ENCODE measurements at places on chromosomes 3 and 15. TPM values are rescaled to one million over a fixed set of nuclear protein-coding genes. Genes with fewer than 3 reads are reported as not detected.

The ARNT2 gene
- 0.45 TPM for total RNA-seq

The ASB14 gene
- total RNA-seq, result not detected

- DNase-seq, result no peak
Observed at GRCh38 chr15:70048578-70049514, 48.9 kb downstream of the TLE3 start.

DNA sequence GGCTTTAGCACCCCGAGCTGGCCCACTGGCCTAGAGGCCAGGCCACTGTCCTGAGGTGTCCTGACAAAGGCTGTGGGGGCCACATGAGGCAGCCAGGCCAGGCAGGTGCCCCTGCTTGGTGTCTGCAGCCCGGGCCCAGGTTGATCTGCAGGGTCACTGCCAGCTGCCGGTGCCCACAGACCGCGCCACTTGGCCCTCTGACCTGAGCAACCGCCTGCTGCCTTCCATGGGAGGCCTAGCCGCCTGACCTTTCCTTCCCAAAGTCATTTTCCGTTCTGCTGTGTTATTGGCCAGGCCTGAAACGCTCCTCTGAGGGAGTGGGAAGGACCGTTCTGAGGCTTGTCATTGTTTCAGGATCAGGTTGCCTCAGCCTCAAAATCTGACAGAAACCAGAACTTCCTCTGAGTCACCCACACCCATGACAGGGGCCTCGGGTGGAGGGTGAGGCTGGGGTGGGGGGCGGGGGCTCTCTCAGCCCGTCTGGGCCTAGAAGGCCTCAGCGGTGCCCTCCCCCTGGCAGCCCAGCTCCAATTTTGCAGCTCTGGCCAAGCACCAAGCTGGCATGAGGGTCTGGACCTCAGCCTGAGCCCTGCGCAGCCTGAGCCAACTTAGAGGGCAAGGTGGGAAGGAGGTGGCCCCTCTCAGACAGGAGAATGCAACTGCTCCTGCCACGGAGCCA, 140.7 kb upstream of the MEF2A start:
- DNase-seq, result no peak

GRCh38 chr15:90316139-90316538, 35.9 kb upstream of the ZNF774 start:
- DNase-seq, result no peak

DNA sequence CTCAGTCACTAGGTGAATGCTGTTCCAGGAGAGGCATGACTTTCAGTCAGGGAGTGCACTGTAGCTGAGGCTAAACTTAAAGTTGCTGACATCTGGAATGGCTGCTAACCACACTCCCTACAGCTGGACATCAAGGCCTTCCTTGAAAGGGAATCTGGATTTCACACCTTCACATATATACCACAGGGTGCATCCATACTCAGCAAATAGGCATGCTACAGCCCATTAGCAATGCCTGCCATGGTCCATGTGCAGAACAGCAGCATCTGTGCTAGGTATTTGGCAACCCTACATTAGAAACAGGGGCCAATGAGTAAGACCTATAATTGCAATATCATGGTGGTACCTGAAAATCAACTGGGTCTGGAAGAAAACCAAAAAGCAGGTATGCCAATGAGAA, 74.8 kb downstream of the SNTN start:
- DNase-seq, result no peak

DNA sequence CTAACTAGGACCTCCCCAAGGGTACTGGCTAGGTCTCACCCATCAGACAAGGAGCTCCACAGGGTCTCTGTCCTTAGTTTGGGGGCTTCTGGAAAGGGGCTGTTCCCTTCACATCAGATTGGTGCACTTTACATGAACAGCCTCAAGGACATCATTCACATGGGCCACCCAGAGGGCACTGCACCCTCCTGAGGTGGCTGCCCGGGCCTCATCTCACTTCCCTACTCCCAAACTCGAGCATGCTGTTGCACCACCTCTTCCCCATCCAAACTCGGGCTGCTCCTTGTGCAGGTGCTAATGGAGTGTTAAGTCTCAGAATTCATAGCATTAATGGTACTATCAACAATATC, 48.1 kb downstream of the RAB11A start:
- no peak for DNase-seq

DNA sequence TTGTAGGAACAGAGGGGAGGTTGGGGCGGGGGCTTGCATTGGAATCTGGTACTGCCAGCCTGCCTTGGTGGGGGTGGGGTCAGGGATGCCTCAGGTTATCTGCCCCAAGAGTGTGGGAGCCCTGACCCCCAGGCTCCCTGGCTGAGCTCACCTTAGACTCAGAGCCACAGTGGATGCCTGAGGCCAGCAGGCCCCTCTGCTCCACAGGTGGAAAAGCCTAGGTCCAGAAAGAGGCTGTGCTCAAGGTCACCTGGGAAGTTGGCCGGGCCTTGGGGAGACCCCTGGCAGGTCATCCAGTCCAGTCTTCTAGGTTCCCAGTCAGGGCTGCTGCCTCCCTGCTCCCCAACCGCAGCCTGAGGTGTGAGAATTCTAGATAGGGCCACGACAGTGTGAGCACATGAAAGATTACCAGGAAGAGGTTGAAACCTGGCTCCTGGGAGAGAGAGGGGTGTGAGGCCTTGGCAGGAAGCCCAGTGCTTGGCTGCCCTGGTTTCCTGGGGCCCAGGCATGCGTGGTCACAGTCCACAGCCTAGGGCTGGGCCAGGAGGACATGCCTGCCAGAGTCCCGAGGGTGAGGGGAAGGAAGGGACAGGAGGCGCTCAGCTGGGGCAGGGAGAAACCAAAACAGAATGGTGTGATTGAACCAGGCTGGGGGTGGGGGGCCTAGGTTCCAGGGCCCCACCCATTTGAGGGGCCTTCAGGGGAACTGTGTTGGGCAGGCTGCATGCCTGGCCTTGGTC, 4.9 kb downstream of the HDAC11 start:
- peak; percentile 94 for DNase-seq

DNA sequence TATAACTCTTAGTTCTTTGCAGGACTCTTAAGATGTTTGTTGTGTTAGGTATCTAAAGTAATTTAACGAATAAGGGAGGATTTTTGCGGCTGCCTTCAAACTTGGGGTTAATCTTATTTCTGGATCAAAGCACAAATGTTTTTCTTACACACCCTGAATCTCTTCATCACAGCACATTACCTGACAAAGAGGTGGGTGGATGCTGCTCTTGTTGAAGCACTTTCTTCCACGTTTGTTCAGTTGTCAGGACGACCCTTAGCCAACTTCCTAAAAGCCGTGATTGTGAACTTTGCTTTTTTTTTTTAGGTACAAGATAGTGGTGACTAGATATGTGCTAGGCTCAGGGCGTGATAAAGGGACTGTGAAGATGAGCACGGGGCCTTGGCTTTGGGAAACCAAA, 36.0 kb downstream of the YEATS2 start:
- DNase-seq, result no peak

DNA sequence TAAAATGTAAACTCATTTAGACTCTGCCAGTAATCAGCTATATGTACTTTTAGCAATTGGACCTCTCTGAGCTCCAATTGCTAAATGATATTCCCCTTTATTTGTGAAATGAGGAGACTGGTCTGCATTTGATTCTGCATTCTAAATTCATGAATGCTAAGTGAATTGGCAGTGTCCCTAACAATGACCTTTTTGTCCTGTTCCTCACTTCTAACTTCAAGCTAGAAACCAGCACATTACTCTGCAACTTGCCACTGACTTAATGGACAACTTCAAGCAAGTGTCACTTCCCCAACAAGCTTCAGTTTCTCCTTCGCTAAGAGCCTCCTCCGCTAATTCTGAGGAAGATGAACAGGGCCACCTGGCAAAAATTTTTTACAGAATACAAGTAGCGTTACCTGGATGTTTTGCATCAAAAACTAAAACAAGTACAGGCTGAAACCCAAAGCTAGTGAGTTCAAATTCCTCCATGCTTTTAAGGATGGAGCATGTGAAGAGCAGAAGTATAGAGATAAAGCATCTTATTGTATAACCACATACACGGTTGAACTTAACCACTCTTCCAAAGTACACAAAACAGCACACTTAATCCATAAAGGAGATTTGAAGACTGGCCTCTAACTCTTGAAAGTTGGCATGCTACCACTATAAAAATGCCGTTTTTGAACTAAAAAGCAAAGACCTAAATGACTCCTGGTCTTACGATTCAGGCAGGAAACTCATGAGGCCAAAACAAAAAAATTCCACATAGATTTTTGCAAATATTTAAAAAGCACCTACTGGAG, 207.6 kb downstream of the MAGI1 start:
- no peak for DNase-seq

DNA sequence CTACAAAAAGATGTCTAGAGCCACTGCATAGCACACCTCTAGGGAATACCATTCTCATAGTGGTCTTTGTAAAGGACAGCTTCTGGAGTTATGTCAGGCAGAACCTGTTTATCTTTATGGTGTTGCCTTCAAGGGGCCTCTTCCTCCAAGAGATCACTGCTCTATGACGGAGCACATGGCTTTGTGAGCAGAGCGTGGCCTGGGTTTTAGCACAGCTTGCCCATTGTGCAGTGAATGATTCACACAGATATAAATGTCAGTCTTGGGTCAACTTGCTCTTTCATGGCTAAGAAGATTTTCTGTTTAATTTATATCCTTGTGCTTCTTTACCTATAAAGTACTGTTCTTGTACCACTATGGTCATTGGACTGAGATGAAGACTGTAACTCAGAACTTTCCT, 41.5 kb upstream of the RBMS3 start:
- DNase-seq, result no peak

- DNase-seq, result no peak
Observed at GRCh38 chr3:48503401-48504050, 448 bp downstream of the SHISA5 start.

DNA sequence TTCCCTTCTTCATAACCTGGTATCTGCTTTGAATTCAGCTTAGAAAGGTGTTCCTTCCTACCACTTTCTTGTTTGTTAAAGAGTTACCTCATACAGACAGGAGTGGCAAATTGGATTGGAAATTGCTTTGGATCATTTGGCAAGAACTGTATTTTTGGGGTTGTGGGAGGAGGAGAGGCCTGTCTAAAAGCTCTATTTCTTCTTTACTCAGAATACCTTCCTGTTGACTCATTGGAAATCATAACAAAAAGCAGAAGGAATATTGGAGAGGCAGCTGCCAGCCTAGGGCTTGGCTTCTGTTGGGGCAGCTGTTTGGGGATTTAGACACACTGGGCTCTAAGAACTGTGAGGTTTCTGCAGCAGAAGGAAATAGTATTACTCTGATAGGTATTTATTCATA, 14.2 kb downstream of the IQGAP1 start:
- no peak for DNase-seq

DNA sequence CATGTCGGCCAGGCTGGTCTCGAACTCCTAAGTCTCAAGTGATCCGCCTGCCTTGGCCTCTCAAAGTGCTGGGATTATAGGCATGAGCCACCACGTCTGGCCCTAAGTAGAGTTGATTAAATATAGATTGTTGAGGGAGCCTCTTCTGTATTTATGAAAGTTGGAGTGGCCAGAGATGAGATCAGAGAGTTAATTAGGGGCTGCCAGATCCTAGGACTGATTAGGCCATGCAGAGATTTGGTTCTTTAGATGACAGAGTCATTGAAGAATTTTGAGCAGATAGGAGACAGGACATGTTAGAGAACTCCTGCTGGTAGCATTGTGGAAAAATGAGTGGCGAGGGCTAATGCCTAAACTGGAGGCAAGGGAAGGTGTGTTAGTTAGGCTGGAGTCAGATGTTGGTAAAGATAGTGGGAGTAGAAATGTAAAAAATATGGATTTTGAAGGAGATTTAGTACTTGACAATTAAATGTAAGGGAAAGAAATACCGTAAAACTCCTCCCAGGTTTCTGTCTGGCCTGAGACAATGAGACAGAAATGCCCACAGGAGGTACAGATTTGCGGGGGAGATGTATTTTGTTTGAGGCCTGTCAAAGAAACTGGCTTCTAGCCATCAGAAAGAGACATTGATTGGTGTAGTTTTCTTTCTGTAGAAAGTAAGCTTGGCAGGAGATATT, 23.4 kb downstream of the SACM1L start:
- no peak for DNase-seq
